Activated effector memory CD4-positive, alpha-beta T cell treated with Interleukin-2 at 50 U/mL for 16 hours (primary cell): ENCODE measurements at places on chromosomes 12 and 14.

DNA sequence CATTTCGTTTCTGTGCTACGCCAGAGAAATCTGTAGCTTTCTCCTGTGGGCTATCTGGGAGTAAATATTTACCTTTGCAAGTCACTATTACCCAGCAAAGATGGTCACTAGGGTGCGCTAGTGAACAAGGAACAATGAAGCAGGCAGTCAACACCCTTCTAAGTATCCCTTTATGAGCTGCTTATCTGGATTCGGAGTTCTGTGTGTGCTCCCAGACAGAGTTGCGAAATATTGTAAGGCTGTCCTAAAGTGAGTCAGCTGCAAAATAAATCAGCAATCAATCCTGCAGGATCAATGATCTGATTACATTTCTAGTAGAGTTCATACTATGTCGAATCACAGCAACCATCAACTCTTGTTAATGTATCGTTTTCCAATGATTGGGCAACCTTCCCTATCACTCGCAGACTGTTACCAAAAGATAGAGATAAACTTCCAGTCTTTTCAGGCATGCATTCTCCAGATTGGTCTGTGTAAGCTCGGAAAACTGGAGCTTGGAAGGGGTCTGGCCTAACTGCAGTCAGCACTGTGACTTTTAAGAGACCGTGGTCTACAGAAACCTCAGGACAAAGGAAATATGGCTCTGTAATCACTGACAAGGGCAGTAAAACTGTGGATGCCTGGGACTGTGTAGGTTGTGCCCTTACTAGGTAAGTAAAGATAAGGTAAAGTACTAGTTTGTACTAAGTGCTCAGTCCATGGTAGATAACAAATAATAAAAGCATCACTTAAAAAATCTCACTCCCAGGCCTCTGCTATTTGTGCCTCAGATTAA is 133.5 kb downstream of the KCNK10 start:
- DNase-seq = no peak

DNA sequence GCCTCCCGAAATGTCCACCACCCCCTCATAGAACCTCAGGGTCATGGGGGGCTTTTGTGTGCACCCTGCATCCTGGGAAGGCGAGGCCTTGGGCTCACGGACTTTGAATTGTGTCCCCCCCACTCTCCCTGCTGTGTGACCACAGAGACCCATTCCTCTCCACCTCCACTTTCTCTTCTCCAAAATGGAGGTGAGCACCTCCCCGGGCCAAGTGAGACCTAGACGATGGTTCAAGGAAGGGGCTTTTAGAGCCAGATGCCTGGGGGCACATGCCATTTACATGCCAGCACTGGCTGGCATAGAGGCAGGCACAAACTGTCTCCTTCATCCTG is 33.5 kb downstream of the CYP46A1 start:
- no peak for DNase-seq

DNA sequence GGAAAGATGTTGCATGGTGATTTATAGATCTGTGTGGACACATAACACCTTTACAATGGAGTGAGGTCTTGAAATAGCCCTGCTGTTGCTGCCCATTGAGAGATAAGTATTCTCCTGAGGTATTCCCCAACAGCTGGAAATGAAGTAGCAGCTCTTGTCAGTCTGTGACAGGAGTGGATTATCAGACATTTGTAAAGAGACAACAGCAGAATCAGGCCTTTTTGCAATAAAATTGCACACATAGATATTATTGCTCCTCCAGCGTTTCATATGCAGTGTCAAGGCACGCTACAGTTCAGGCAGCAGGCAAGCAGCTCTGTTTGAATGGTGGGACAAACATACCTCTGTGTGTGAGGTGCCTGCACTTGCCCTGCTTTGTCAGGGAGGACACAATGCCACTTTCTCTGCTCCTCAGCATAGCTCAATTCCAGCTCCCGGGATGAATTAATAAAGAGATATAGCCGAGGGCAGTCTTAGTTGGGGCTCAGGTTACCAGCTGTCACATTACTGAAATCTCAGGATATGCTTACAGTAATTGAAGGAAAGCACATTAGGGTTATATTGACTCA is 49.4 kb downstream of the BICD1 start:
- DNase-seq = no peak

- no peak for DNase-seq
Measured at GRCh38 chr14:22928237-22929103, 706 bp downstream of the PRMT5 start.

- DNase-seq = no peak
Measured at GRCh38 chr14:66652525-66653106, 144.7 kb downstream of the GPHN start.

DNA sequence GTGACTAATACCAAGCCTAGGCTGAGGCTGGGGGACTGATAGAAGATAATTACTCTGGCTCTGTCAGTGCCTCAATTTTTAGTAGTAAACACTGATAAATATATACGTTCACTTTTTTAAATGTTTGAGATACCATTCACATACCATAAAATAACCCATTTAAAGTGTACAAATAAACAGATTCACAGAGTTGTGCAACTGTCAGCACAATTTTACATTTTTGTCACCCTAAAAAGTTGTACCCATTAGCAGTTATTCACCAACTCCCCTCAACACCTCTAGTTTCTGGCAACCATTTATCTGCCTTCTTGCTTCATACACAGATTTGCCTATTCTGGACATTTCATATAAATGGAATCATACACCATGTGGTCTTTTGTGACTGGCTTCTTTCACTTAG is 15.1 kb downstream of the PPP1R12A start:
- DNase-seq = no peak

- no peak for DNase-seq
Measured at GRCh38 chr14:54275997-54276725, 120.6 kb upstream of the CDKN3 start.

GRCh38 chr12:56034586-56035332 is 7.0 kb upstream of the RPS26 start:
- DNase-seq = no peak

DNA sequence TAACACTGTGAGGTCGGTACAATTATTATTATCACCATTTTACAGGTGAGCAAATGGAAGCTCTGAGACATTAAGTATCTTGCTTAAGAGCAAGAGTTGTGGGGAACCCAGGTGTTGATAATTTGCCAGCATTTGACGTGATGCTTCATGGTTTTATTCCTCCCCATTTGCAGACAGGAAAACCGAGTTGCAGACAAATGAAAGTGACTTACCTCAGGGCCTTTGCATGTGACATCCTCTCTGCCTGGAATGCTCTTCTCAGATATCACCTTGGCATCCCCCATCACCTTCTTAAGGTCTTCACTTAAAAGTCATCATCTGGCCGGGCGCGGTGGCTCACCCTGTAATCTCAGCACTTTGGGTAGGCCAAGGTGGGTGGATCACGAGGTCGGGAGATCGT is 21.0 kb upstream of the P2RX7 start:
- no peak for DNase-seq

DNA sequence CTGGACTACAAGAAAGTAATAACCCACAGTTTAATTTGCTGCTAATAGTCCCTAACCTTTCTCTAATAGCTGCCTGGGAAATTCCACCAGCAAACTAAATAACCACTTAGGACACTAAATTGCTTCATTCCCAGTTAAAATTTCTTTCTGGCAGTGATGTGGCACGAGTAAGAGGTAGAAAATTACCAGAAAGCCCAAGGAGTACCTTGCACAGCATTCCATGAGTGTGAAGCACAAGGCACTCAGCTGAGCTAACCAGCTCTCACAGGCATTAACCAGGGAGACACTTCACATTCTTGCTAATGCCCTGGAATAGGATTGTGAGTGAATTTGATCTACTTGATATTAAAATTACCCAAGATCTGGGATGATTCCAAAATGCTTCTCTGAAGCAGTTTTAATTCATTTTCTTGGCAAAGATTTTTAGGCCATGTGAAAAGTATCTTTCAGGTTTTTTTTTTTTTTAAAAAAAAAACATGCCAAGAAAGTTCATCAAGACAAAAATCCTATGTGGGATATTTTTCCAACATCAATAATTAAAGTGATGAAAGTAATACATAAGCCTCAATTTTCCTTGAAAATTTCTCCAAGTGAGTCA is 29.5 kb downstream of the TSPAN8 start:
- no peak for DNase-seq
